ENCODE measurements at places on chromosomes 2 and 18.

DNA sequence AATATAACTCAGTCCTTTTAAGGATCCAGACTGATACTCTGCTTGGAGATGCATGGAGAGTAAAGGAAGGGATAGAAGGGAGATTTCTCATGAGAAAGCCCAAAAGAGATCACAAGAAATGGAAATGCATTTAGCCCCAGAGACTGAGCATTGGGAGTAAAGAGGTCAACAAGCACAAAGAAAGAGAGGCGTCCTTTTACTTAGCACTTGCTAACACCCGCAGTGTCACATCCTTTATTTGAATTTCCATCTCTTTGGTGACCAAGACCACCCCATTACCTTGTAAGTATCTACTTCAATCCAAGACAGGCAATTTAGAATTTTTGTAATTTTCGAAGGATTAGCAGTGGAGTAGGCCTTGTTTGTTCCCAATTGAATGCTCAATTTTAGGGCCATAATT, 111.8 kb upstream of the DCC start:
- DNase-seq = no peak

DNA sequence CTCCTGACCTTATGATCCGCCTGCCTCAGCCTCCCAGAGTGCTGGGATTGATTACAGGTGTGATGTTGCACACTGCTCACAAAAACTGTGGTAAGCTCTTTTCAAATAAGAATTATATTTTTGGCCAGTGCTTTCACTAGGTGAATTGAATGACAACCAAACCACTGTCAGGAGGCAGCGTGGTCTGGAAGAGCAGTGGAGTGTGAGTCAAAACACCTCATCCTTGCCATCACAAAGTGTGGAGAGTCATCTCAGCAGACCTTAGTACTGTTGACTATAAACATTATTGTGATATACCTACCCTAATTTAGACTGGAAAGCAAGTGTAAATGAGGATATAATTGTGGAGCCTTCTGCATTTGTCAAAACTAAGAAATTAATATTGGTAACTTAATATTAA, 61.3 kb downstream of the UBE2E3 start:
- DNase-seq = no peak

- no peak for DNase-seq
Observed at GRCh38 chr2:98180456-98180855, 93.5 kb downstream of the VWA3B start.

GRCh38 chr2:30206461-30207430, 24.6 kb upstream of the LBH start:
- no peak for DNase-seq

DNA sequence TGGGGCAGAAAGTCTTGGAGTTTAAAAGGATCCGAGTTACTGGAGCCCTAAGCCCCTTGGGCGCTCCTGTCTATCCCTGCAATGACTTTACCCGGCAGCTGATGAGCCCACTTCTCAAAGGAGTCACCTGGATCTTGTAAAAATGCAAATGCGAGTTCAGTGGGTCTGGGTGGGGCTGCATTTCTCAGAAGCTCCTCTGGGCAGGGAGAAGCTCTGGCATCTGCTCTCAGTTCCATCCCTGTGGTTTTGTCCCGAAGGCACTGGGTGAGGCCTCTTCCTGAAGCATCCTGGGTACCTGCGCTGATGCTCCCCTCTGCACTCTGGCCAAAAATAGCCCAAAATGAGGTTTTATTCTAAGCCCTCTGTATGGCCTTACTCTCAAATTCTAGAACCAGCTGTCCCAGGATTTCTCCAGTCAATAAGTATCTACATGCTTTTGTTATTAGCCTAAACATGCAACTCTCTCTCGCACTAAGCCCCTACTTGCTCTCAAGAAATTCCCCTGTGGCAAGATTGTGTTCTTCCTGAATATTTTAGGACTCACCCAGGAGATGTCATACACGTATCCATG, 167.8 kb upstream of the APCDD1 start:
- DNase-seq = no peak

- DNase-seq = no peak
Observed at GRCh38 chr2:9166579-9167377, 39.8 kb upstream of the ASAP2 start.

GRCh38 chr18:22465859-22466457, 48.2 kb upstream of the CTAGE1 start:
- no peak for DNase-seq

- no peak for DNase-seq
Observed at GRCh38 chr2:16462958-16463357, 202.7 kb downstream of the CYRIA start.

DNA sequence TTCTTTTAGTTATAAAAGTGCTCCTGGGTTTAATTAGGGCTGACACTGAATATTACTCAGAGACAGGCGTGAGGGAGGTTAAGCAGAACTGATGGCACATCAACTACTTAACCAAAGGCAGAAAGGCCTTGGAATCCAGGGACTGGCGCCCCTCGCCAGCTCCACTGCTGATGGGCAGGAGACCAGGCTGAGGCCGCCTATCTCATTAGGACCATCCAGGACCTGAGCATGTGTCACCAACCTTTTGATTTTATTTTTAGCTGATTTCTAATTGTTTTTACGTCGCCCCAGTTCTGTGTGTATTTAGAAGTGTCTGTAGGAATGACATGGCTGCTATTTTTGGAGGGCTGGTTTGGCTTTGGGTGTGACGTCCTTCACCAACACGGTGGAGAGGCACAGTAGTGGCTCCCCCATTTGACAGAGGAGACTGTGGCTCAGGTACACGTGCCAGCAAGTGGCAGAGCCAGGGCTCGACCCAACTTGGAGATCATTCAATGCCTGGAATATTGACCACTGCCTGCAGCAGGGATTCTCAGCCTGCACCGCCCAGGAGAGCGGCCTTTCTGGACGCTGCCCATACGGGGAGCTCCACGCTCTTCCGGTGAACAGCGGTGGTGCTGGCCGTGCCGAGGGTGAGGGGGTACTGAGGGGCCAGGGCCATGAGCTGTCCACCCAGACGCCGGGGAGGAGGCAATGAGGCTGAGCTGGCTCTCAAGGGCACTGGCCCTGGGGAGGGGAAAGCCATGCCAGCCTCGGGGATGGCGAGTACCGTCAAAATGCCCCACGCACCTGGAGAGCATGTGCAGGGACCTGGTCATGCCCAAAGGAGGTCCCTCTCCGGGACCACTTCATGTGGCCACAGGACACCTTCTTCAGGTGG, 205.7 kb downstream of the ASB1 start:
- no peak for DNase-seq

DNA sequence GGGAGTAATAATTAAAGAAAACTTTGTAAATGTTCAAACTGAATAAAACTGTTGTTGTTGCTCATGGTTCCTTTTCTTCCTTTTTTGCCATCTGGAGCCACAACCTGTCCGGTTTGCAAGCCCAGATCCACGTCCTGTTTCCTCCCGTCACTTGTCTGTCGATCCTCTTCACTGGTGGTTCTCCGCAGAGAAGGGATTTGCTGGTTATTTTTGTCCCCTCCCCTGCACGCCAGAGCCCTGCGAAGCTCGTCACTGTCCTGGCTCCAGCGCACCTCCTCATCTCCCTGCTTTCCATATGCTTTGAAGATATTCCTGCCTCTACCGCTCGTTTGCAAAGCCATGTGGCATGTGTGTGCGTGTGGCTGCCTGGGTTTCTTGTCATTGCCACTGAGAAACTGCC, 461.4 kb downstream of the RNF144A start:
- DNase-seq = no peak

- no peak for DNase-seq
Observed at GRCh38 chr2:24749069-24749691, 44.0 kb downstream of the PTRHD1 start.

Measured in omental fat pad (tissue), 4 donors.